ENCODE measurements at places on chromosomes 7 and 10.

- no peak for DNase-seq
Measured at GRCh38 chr10:116452338-116452720, 24.7 kb downstream of the PNLIPRP3 start.

DNA sequence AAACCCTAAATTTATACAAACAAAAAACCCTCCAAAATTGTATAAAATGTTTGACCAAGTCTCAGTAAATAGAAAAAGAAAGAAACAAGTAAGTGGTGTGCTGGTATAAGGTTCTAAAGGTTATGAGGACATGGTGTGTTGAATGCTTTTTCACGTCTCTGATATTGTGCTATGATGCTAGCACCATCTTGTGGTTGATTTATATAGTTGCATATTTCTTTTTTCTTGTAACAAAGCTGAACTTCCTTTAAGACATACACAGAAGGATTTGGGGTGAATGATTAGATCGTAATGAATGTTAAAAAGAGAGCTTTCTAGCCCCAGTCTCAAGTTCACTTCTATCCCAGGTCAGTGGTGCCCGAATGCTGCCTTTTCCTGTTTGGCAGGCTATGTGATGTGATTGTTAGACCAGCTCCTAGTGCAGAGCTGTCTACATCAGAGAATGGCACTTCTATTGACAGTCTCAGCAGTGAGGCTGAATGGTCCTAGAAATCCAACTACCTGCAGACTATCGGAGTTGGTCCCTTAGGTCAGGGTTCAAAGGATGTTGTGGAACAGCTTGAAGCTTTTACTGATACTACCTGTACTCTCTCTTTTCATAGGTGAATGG is 25.0 kb downstream of the VTI1A start:
- peak; percentile 73 for DNase-seq

GRCh38 chr7:112282476-112283188 is 76.1 kb downstream of the ZNF277 start:
- DNase-seq: no peak

- DNase-seq: no peak
Measured at GRCh38 chr7:46170792-46171191, 249.7 kb upstream of the IGFBP3 start.

DNA sequence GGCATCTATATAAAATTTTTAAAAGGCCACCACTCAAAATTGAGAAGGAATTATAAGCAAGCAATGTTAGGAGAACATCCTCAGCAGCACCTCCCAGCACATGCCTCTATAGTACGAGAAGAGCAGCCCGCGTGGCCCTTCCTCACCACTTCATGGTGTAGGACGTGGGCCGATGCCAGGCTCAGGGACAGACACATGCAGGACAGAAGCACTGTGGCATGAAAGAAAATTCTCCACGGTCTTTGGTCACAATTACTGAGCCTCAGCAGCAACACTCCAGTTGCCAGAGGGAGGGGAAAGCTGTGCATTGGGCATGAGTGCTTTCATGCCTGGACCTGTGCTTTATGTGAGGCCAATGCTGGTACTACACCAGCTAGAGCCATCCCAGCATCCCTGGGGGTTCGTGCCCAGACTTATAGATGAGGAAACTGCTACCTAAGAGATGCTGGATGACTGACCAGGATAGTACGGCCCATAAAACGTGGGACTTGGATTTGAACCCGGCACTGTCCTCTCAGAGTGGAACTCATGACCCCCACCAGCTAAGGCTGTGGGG is 164.7 kb downstream of the ADAM12 start:
- DNase-seq: no peak

DNA sequence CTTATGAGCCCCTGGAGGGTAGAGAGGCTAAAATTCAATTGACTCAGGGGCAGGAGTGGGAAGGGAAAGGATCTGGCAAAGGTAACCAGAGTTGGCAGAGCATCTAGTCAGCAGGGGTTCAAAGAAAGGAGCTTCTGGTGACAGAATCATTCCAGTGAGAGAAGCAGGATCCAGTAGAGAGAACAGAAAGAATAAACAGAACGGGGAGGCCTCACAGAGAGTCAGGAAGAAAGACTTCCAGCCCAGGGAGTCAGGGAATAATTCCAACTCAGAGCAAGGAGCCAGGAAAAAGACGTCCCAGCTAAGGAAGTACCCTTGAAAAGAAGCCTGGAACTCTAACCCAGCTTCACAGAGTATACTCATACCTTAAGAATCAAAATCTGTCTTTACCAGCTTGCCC is 66.6 kb upstream of the CPXM2 start:
- DNase-seq: no peak

- DNase-seq: no peak
Measured at GRCh38 chr10:77299320-77299719, 338.3 kb downstream of the KCNMA1 start.

DNA sequence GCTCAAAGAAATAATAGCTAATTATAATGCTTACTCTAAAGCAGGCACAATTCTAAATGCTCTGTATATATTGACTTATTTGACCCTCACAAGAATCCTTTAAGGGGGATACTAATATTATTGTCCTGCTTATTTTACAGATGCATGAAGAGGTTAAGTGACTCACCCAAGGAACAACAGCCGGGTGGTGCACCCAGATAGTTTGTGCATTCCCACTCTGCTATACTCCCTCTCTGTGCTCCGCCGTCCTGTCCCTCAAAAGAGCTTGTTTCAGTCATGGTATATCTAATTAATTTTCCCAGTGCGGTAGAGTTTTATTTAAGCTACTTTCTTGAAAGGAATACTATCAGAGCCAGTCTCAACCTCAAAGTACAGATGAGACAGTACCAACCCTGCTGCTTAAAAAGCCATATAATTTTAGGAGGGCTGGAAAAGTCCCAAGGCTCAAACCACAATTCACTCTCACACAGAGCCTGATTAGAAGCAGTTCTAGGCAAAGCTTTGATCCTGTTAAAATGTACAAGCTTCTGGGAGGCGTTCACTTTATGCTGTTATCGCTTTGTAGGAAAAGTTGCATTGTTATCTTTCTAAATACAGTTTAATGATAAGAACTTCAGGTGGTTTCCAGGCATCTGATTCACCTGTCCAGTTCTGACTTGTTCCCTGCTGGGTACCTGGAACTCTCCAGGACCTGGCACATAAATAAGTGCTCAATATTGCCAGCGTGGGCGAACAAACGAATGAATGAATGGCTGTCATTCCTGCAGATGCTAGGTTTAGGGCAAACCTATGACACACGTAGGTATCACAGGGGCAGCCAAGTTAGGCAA is 261.5 kb upstream of the KLF14 start:
- no peak for DNase-seq

GRCh38 chr10:102120991-102121738 is 997 bp upstream of the LDB1 start:
- peak; percentile 72 for DNase-seq

DNA sequence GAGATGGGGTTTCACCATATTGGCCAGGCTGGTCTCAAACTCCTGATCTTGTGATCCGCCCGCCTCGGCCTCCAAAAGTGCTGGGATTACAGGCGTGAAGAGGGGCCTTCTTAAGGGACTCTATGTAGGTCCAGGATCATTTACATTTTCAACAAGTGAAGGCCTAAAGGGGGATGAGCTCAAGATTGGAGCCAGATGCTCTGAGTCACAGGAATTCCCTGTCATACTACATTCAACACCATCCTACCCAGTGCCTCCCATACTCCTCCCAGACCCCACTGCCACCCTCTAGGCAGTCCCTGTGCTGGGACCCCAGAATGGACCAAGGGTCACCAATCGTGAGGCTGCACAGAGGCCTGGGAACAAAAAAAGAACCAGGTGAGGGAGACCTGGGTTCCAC is 29.9 kb downstream of the CYTH3 start:
- no peak for DNase-seq

GRCh38 chr7:12635830-12636229 is 51.6 kb upstream of the ARL4A start:
- peak; percentile 76 for DNase-seq

- no peak for DNase-seq
Measured at GRCh38 chr10:78973901-78974616, 94.7 kb upstream of the ZMIZ1 start.

DNA sequence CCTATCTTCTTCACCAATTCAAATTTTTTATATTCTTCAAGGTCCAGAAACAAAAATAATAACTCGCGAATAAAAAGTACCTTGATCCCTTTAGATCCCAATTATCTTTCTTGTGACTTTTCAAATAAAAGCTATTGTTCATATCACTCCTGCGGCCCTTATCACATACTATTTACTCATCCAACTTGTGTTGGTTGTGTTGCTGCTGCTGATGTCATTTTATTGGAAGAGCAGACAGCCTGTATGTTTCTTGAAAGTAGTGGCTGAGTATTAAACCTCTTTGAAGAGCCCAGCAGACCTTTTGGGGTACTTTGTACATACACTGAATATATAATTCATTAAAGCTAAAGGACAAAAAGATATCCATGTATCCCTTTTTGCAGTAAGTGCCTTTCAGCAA is 231.7 kb downstream of the CTNNA3 start:
- no peak for DNase-seq

DNA sequence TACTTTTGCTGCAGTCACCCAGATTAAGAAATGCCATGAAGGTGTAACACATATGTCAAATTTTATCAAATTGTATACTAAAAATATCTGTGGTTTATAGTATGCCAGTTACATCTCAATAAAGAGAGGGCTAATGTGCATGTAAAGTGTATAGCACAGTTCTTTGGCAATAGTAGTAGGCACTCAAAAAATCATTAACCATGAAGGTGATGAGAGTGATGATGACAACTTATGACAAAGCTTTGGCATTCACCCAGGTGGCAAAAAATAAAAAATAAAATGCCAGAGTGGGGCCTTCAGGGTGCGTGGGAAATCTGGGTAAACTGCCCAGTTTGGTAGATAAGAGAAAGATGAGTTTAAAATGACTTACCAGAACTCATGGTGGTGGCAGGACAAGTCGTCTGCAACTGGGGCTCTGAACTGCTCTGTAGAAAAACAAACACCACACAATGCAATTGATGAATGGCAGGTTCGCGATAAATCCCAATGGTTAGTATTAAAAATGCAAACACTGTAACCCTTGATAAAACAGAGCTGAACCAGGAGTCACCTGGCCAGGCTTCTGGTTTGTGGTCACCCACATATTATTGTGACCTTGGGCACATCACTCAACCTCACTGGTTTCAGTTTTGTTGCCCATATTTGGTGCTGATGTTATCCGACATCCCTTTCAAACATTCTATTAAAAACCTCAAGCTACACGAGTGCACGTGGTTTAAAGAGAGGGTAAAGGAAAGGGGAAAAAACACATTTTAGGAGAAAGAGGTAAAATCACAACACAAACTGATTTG is 120.2 kb downstream of the SORBS1 start:
- DNase-seq: no peak

GRCh38 chr7:32559480-32559879 is 64.2 kb downstream of the AVL9 start:
- no peak for DNase-seq

DNA sequence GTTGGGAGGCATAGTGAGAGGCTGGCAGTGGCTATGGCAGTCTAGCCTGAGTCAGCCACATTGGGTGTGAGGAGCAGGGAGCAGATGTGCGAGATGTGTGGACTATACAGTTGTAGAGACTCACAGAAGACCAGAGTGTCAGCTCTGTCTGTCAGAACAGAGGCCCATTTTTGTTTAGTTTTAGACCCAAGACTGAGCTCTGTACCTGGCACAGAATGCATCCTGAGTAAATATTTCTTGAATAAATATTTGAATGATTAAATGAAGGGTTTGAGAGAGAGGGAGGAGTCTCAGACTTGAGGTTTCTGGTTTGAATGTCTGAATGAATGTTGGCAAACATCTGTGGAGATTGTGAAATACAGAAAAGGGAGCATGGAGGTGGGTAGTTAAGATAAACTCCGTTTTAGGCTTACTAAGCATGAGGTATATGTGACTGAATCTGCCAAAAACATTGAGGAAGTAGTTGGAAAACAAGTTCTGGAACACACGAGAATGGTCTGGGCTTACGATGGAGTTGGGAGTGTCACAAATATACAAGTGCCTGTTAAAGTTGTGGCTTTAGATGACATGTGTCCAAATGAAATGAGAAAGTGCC is 3.6 kb downstream of the SEC23IP start:
- peak; percentile 83 for DNase-seq

GRCh38 chr7:125878235-125878956 is 948.8 kb upstream of the POT1 start:
- no peak for DNase-seq

GRCh38 chr10:6561552-6561951 is 18.5 kb downstream of the PRKCQ start:
- no peak for DNase-seq

- DNase-seq: peak; percentile 62
Measured at GRCh38 chr10:103241262-103242011, 4.2 kb upstream of the RPEL1 start.

DNA sequence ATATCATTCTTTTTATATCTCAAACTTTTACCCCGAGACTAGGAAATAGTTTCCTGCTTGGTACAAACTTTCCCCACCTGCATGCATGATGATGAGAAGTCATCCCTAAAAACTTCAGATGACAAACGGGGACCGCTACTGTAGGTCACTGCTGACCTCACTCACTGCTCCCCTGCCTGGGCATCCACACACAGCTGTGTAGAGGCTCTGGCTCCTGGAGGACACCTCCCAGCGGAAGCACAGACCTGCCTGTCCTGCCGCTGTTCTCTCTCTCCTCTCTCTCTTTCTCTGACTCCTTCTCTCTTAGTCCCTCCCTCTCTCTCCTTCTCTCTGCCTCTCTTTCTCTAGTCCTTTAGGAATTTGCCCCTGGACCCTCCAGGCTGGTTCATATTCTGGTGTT is 202.9 kb upstream of the PITRM1 start:
- no peak for DNase-seq

GRCh38 chr10:30639946-30640786 is 10.6 kb upstream of the LYZL2 start:
- DNase-seq: peak; percentile 82

- no peak for DNase-seq
Measured at GRCh38 chr7:7687800-7688199, 30.6 kb downstream of the RPA3 start.

DNA sequence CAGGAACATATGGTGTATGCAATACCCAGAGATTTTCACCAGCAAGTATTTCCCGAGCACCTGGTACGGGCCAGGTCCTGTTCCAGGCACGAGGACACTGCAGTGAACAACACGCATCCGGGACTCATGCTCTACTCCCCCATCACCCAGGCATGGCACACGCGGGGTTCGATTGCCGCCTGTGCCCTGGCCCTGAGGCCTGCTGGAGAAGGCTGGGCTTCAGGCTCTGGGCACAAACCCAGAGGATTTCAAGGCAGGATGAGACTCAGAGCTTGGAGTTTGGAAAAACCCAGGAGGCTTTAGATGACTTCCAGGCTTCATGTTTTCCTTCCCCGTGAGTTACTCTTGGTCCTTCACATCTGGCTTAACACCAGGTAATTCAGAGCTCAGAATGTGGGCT is 143.5 kb downstream of the NEURL1 start:
- DNase-seq: peak; percentile 44

- DNase-seq: no peak
Measured at GRCh38 chr10:79352035-79352877, 5.0 kb downstream of the PPIF start.

DNA sequence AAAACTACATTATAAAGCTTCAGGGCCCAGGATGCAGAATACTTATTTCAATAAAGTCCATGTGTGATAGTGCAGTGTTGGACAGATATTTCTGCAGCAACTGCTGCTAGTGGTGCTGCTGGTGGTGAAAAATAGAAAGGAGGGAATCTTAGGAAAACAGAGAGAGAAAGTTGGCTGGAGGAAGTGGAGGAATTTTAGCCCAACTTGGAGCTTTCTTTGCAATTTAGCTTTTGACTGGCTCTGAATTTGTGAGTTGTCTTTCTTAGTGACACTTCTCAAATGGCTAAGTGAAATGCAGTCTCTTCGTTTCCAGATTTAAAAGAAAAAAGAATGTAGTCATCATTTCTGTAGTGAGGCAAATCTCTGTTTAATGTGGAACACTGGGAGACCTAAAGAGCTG is 45.4 kb downstream of the GPR158 start:
- DNase-seq: no peak
